Left ventricle myocardium superior (tissue), 1 donor: ENCODE measurements at places on chromosomes 2 and 18.

DNA sequence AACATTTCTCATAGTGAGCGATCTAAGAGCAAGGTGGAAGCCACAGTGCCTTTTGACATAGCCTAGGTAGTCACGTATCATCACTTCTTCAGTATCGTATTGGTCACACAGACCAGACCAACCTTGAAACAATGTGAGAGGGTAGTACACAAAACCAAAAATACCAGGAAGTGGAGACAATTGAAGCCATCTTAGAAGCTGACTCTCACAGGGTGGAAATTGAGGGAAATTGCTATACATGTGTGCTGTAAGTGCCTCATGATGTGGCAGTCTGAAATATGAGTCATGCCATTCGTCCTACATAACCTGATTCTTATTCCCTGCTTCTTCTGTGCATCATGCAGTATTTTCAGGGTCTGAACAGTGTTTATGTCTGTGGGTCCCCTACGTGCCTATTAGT lies 62.3 kb upstream of the STON1 start:
- DNase-seq = no peak

DNA sequence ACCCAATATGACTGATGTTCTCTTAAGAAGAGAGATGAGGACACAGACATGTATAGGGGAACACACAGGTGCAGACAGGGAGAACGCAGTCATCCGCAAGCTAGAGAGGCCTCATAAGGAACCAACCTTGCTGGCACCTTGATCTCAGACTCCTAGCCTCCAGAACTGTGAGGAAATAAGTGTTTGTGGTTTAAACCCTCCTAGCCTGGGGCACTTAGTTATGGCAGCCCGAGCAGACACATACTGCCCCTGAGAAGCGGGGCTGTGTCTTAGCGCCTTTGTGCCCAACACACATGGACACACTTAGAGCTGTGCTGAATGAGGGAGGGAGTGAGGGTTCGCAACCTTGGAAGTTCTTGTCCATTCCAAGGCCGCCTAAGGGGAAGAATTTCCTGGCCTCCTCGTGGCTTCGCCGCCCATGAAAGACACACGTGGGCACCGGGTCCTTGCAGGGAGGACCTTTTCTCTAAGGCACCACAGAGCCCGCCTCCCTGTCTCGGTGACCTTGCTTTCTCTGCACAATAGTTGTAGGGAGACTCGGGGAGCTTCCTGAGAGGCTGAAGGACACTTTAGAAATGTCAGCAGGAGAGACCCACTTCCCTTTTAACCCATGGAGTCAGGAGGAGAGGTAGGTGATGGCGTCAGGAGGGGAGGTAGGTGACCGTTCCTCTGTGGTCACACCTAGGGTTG lies 224.5 kb upstream of the HDAC4 start:
- DNase-seq = no peak

DNA sequence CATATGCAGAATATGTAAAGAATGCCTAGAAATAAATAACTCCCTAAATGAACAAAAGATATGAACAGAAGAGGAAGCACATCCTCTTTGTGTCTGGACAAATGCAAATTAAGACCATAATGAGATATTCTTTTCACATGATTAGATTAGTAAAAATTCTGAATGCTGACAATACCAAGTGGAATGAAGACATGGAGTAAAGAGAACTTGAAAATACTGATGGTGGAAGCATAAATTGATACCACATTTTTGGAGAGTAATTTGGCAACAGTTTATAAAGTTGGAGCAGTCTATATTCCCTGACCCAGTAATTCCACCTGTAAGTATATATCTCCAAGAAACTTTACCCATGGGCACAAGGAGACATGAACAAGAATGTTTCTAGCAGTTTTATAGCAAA lies 130.0 kb downstream of the CAPN13 start:
- DNase-seq = no peak

- no peak for DNase-seq
These were observed 170.2 kb upstream of the SMAD2 start for GRCh38 chr18:48100651-48101165.

DNA sequence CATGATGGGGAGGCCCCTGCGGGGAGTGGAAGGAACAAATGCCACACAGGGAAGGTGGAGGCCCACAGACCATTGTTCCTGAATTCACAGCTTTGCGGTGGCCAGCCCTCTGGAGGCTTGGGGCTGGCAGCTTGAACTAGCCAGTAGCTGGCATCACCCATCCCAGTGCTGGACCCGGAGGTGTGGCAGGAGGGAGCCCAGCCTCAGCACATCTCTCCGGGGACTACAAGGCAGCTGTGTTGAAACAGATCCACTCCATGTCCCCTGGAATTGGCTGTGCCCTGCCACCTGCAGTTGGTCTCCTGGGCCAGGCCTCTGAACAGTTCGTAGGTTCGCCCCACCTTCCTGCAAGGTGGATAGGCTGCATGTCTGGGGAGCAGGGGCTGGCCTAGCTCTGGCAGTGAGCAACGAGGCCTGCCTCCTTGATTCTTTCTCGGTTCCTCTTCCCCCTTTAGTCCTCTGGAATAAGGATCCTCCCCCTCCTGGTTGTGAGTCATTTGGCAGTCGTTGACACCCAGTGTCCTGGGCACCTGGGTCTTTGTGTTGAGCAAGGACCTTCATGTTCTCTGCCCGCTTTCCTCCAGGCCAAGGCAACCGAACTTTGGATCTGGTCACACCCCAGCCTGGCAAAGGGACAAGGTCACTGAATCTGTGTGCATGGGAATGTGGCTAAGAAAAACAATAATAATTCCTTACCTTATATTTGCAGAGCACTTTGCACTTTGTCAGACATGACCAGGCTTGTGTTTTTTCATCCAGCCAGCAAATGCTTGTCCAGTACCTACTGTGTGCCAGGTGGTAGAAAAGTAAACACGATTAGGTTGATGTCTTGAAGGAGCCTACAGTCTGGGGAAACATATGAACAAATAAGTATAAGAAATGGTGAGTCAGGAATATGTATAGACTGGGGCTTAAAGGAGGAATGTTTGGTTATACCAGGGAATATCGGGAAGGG lies 55.0 kb upstream of the MCFD2 start:
- no peak for DNase-seq

DNA sequence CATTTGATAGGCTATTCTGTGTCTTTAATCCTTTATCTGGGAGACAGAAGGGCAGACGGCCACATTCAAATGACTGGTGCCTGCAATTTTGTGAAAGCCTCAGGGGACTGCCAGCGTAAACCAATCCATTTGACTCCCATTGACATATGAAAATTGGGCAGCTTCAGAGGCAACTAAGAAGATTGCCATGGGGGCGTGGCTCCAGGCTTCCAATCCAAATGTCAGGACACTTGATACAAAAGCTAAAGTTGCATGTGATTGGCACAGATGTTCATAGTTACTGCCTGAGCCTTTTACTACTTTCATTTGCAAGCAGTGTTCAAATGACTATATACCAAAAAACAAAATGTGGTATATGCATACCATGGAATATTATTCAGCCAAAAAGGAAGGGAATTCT lies 42.0 kb downstream of the SPC25 start:
- DNase-seq = no peak

DNA sequence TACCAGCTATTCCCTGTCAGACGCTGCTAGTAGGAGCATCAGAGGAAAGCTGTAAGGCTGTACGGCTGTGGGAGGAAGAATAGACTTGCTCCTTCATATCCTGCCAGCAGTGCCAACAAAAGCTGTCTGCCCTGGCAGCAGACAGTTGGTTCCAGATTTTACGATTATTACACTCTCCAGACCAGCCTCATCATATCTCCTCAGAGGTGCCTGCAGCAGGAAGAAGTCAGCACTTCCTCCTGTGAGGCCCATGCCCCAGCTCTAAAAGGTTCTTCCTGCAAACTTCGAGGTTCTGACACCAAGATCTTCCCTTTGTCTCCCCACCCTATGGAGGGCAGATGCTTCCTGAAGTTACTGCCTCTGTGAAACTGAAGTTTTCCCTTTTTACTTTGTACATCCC lies 537.7 kb upstream of the PKDCC start:
- DNase-seq = no peak

GRCh38 chr2:187003038-187003554 lies 154.1 kb upstream of the ZSWIM2 start:
- peak; percentile 36 for DNase-seq

- DNase-seq = no peak
These were observed 18.9 kb downstream of the TET3 start for GRCh38 chr2:74003494-74004211.

DNA sequence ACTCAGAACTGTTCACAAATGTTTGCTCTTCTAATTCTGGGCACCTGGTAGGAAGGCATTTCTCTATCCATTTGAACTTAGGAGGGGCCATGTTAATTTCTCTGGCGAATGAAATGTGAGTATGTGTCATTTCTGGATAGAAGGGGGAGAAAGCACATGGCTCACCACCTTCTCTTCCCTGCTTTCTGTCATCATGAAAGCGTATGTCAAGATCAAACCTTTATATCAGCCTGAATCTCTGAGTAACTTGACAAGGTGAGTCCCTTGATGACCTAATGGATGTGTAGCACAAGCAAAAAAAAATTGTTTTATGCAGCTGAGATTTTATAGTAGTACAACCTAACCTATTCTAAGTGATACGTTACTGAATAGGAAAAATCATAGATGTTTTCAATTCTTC lies 12.1 kb upstream of the LCT start:
- DNase-seq = no peak

DNA sequence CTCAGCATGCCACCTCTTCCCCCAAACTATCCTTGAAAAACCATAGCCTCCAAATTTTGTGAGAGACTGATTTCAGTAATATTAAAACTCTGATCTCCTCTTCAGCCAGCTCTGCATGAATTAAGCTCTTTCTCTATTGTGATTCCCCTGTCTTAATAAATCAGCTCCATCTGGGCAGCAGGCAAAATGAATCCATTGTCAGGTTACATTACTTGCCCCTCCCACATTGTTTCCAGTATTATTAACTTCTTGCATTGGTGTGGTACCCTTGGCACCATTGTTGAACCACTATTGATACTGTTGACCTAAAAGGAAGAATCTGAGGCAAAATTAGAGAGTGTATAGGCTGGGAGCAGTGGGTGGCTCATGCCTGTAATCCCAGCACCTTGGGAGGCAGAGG lies 512.2 kb upstream of the VRK2 start:
- no peak for DNase-seq

GRCh38 chr2:64179582-64180321 lies 35.5 kb upstream of the PELI1 start:
- no peak for DNase-seq

- no peak for DNase-seq
These were observed 1.4 kb upstream of the CYP1B1 start for GRCh38 chr2:38077431-38077769.
